CD4-positive, alpha-beta T cell treated with Interferon gamma for 1 hour (primary cell): ENCODE measurements at places on chromosomes 16 and 17.

DNA sequence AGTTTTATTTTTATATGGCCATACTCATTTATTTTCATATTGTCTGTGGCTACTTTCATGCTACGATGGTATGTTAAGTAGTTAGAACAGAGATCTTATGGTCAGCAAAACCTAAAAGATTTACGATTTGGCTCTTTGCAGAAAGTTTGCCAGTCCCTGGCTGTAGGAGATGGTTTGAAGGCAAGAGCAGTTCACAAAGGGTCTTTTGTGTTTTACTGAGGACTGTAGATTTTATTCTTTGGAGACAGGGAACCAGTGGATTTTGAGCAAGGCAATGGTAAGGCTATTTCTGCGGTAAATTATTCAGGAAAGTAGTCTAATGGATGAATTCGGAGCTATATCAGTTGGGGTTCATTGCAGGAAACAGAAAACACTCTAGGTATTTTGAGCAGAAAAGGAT, 90.7 kb downstream of the WWP2 start:
- no peak for DNase-seq

DNA sequence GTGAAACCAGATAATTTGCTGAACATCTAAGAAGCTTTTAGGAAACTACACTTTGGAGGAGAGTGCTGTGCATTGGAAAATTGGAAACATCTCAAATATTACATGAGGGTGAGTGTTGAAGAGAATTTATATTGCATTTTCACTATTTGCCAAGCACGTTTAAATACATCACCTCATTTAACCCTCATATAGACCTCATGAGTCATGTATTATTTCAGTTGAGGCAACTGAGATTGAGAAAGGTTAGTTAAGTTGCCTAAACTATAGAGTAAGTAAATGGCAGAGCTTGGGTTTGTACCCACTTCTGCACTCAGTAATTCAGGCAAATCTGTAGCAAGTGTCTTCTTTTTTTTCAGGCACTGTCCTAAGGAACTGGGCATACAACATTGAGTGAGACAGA, 3.7 kb upstream of the NLK start:
- no peak for DNase-seq

GRCh38 chr16:48434653-48435317, 49.6 kb upstream of the SIAH1 start:
- DNase-seq = no peak

DNA sequence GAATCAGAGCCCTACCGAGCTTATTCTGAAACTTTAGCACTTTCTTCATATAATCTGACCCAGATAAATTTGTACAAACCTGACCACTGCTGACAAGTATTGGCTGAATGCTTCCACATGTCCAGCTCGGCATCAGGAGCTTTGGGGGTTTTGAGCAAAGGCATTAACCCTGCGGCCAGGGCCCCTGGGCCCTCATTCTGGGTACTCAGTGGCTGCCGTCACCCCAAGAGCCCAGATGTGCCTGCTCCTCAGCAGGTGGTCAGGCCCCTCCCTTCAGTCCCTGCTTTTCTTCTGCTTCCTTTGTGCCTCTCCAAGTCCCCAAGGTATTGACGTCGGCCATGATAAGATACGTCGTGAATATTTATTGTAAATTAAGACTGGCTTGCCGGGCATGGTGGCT, 47.3 kb upstream of the CHMP6 start:
- no peak for DNase-seq

- no peak for DNase-seq
Observed at GRCh38 chr16:82845116-82845515, 218.3 kb downstream of the CDH13 start.

DNA sequence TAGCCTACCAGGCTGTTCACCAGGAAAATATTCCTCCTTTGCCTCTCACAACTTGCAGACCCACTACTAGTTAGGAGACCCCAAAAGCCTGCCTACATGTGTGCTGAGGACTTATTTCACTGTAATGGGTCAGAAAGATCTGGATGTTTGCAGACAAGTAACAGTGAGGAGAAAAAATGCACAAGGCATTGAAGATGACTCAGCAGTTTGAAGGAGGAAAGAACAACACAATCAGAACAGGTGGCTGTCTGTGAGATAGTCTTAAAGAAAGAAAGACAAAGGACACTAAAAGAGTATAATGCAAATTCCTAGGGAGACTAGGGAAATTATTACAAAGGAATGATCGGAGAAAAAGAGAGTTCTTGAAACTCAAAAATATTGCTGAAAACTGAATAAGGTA, 69.0 kb downstream of the ANKFN1 start:
- no peak for DNase-seq

- DNase-seq = no peak
Observed at GRCh38 chr16:85180827-85181738, 68.8 kb upstream of the CIBAR2 start.

DNA sequence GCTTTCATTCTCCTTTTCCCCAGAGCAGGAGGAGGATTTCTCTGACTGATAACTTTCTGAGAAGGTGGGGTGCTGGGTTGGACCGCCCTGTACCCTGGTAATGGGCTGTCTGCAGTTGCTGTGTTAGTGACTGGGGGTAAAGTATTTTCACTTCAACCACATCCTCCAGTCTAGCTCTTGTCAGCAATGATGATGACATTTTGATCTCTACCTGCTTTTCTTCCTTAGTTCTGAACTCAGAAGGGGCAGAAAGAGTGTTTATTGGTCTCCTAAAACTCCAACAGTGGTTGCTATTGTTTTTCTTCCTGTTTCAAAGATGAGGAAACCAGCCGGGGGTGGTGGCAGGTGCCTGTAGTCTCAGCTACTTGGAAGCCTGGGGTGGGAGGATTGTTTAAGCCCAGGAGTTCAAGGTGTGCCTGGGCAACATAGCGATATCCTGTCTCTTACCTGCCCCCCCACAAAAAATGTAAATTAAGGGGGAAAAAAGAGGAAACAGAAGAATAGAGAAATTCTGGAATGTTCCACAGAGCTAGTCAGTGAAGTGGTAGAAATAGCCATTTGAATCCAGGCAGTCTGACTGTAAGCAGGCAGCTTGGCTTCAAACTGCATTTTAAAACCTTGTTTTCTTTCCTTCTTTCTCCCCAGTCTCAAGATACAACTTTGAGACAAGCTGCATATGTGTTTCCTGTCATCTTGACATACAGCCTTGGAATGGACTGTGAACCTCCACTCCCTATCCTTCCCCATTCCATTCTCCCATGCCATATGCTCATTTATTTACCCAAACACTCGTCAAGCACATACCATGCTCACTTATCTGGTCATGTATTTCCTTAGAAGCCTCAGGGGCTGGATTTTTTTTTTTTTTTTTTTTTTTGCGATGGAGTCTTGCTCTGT, 3.3 kb upstream of the N4BP1 start:
- DNase-seq = peak; percentile 74

- no peak for DNase-seq
Observed at GRCh38 chr17:61279476-61280145, 120.0 kb upstream of the TBX2 start.

GRCh38 chr17:57902800-57903759, 52.1 kb downstream of the CUEDC1 start:
- peak; percentile 54 for DNase-seq

DNA sequence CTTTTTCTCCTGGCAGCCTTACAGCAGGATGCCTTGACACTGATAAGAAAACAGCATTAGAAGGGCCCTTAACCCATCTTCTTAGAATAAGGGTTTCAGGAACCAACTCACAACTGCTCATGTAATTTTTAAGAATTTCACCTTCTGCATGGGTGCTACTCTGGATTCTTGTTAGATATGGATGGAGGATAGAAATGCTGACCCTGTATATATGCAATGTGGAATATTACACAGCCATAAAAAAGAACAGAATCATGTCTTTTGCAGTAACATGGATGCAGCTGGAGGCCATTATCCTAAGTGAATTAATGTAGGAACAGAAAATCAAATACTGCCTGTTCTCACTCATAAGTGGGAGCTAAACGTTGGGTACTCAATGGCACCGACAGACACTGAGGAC, 423.5 kb downstream of the CA10 start:
- DNase-seq = no peak

DNA sequence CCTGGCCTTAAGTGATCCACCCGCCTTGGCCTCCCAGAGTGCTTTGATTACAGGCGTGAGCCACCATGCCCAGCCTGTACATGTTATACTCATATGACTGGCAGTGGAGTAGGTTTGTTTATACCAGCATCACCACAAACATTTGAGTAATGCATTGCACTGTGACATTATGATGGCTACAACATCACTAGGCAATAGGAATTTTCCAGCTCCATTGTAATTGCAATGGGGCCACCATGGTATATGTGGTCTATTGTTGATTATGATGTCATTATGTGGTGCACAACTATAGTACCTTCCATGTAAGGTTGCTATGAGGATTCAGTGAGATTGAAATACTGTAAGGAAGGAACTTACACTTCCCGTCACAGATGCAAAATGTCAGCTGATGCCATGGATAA, 168.9 kb downstream of the COPRS start:
- no peak for DNase-seq

DNA sequence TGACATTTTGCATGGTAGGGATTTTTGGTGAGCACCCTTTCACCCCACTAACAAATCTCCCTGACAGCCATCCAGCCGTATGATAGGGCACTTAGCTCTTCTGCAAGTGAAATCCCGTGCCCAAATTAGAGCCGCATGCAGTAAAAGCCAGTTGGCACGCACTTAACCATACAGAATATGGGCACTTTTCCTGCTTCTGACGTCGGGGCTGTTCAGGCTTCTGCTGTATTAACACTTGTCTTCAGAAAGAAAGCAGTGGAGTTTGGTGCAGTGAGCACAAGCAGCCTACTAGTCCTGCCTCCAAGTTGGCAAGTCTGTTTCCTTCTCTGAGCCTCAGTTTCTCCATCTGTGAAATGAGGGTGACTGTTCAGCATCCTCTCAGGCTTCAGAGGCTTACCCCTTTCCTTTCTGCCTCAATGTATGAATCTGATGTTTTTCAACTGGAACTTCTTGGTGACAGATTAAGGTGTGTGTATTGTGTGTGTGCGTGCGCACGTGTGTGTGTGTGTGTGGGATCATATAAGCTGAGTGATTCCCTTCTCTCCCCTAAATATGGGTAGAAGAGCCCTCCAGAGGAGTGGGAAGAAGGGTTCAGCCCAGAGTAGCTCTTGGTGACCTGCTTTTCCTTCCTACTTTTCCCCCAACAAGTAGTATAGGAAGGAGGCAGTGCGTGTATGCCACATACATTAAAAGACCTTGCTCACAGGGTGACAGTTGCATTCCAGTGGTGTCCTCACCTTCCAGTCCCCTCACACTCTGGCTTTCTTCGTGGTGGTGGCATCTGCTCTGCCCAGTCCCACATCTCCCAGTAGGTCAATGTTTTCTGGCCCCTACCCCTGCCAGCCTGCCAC, 19.0 kb downstream of the IGF2BP1 start:
- DNase-seq = no peak

GRCh38 chr16:11121914-11122692, 133.9 kb downstream of the SOCS1 start:
- DNase-seq = no peak

GRCh38 chr17:5309851-5310250, 27.8 kb downstream of the RABEP1 start:
- DNase-seq = no peak

GRCh38 chr16:80899809-80900592, 95.6 kb upstream of the CDYL2 start:
- no peak for DNase-seq

DNA sequence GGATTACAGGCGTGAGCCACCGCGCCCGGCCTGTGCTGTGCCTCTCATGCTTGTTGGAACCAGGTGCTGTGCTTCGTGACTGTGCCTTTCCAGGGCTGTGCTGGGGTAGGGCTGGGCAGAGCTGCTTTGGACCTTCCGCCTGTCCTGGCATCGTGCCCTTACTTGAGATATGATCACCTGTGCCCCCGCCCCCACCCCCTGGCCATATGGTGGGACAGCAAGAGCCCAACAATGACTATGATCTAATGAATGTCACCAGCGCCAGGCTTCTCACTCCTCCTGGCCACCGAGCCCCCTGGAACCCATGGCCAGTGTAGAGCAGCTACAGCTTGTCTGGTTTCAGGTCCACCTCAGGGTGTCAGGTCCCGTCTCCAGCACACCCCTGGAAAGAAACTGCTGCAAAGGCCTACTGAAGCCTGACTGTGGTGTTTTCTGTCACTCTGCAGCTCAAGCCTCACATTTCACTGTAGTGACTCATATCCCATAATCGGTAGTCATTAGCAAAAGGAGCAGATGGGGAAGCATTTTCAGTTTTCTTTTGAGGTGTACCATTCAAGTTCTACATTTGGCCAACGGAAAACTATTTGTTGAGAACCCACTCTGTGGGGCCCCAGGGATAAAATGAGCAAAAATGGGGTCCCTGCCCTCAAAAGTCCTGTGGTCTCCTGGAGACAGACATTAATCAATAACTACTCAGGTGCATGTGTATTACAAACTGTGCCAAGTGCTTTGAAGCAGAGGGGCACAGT, 22.1 kb downstream of the FCSK start:
- DNase-seq = no peak

- DNase-seq = no peak
Observed at GRCh38 chr16:57115514-57116182, 23.3 kb downstream of the CPNE2 start.

- DNase-seq = no peak
Observed at GRCh38 chr16:81457326-81458133, 12.9 kb downstream of the CMIP start.

GRCh38 chr17:49638818-49639217, 39.1 kb downstream of the SPOP start:
- no peak for DNase-seq
